ENCODE measurements at places on chromosomes 2 and 18. TPM values are rescaled to one million over a fixed set of nuclear protein-coding genes. Genes with fewer than 3 reads are reported as not detected.

GRCh38 chr18:56315363-56315762, 323.0 kb downstream of the TXNL1 start:
- no peak for DNase-seq

Gene EPAS1
- polyA plus RNA-seq = 57.9 TPM

Gene DNAH7
- 7.5 TPM for polyA plus RNA-seq

- DNase-seq = no peak
These were observed 97.7 kb downstream of the TWIST2 start for GRCh38 chr2:238945433-238946150.

GRCh38 chr2:19484736-19485135, 126.3 kb upstream of the OSR1 start:
- DNase-seq = no peak

DNA sequence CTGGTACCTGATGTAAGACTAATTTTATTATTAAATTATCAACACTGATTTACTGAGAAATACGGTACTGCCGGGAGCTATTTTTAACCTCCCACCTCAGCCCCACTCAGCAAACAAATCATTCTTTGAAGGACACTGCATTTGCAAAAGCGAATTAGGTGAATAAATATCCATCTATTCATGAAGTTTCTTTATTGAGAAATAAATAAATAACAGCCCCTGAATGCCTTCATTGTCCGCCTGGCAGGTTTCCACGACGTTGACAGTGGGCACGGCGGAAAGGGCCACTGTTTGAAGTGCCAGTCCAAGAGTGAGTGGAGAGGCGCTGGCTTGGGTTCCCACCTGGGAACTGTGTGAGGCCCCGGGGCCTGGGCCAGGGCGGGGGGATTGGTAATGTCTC, 15.7 kb downstream of the C1QL2 start:
- no peak for DNase-seq

DNA sequence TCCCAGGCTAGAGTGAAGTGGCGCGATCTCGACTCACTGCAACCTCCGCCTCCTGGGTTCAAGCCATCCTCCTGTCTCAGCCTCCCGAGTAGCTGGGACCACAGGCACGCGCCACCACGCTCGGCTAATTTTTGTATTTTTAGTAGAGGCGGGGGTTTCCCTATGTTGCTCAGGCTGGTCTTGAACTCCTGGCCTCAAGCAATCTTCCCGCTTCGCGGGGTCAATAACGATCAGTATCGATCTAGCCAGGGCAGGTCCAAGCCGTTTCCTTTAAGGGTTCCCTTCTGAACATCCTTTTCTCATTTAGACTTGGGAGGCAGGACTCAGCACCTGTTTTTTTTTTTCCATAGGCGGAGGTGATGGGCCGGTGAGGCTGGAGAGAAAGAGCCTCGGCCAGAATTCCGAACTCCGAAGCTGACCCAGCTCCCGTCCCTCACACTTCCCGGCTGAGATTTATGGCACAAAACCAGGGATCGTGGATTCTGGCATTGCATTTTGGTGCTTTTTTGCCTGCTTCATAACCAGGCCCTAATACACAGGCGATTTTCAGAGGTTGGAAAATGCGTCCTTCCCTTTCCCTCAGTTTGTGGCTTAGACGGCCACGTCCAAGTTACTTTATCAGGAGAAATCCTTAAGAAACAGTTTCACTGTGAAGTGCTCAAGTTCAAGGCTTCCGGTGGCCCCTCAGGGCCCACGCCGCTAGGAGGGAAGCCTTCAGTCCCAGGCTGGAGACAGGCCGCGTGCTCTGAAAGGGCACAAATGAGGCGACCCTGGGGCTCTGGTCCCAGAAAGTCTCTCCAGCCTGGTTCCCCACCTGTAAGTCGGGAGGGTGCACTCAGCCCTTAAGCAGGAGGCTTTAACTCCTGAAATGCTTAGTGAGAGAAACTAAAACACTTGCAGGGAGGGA, 998 bp upstream of the SLC66A3 start:
- no peak for DNase-seq

GRCh38 chr18:47613929-47614328, 316.5 kb downstream of the SMAD2 start:
- DNase-seq = no peak

Gene C2orf72
- polyA plus RNA-seq = 4.2 TPM

- no peak for DNase-seq
These were observed 6.7 kb downstream of the CHMP3 start for GRCh38 chr2:86556508-86556907.

- DNase-seq = no peak
These were observed 54.5 kb upstream of the ZDBF2 start for GRCh38 chr2:206219957-206220356.

GRCh38 chr2:239377591-239377990, 23.2 kb downstream of the HDAC4 start:
- no peak for DNase-seq

- no peak for DNase-seq
These were observed 28.4 kb downstream of the MEX3C start for GRCh38 chr18:51168960-51169662.

Gene MC5R
- 0.31 TPM for polyA plus RNA-seq

DNA sequence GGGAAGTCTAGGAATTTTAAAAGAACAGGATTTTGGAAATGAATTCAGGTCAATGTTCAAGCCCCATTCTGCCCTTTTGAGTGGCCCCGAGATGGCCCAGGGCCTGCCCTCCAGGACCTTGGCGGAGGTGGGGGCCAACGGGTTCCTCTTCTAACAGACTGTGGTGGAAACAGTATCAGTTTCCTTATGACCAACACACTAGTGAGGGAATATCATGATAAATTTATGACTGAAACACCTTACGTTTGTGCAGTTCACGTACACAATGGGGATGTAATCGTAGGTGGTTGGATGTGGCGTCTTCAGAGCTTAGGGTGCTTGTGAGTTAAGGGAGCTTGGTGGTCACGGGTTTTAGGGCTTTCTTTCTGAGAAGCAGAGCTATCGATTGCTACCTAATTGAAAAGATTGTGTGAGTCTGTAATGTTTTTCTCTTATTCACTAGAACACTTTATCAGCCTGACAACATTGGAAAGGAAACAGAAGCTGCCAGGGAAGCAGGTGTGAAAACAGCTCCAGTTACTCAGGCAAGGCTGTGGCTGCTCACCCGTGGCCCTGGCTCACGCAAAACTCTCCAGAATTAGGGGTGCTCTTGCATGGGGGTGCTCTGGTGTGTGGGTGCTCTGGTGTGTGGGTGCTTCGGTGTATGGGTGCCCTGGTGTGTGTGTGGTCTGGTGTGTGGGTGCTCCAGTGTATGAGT, 165.3 kb downstream of the SNTG2 start:
- DNase-seq = no peak

DNA sequence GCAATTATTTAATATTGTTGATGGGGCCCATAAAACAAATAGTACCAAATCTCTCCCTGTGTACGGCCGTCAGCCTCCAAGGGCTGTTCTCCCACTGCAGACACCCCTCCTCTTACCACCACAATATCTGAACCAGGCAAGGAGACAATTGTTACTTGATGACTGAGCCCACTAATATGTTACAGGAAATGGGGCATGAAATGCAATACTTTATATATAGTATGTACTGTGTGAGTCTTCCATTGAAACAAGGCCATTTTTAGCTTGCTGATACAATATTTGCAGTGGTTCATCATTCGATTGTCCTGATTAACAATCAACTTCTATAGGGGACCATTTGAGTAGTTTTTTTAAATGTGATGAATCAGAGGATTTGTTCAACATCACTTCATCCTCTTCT, 307.3 kb downstream of the GBX2 start:
- no peak for DNase-seq

Gene PLGLB2
- 3.2 TPM for polyA plus RNA-seq

DNA sequence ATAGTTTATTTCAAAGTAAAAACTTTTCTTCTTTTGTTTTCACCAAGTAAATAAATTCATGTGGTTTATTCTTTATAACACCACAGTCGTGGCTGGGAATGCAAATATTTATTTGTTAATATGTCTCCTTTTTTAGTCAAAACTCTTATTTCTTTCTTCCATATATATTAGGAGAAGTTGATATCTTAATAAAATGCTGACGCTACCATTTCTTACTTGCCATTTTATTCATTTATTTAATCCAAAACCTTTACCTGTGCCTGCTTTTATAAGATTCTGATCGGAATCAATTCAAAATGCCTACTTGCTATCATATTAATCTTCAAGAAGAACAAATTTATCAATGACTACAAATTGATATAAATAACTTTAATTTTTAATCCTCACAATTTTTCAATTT, 362.9 kb upstream of the FSIP2 start:
- no peak for DNase-seq

DNA sequence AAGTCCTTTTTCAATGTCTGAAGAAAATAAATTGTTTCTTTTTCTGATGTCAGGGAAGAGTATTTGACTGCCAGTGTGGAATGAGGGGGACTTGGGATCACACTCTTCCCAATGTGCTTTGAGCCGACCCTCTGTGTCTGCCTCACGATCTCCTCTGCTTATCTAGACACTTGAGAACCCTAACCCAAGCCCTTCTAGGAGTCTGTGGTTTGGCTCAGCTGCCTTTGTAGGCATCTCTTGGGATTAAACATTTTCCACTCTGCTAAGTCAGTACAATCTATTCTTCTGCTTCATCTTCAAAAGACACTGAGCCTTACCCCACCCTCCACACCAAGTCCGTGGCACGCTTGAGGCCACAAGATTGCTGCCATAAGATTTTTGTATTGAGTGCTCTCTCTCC, 19.4 kb downstream of the FAM110C start:
- no peak for DNase-seq

DNA sequence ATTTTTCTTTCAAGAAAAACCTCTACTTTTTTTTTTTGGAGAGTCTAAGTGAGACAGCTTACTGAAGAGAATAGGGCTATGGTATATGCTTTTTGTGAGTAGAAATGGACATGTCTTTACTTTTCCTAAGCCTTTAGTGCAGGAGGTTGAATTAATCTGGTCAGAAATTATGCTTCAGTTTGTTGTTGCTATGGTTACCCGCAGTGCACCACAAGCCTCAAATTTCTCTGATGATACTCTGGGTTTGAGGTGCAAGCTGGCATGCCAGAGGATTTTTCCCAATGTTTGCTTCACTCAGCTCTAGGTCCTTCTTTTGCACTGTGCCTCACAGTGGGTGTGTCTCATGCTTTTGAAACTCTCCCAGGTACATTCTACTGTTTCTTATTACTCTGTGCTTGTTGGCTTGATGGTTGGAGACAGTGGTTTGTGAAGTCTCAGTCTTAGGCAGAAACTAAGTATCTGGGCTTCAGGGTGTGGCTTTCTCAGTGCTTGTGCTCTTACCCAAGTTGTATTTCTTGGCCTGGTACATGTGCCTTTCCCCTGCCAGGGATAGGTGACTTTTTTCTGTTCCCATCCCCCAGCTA, 278.3 kb downstream of the RBM43 start:
- no peak for DNase-seq

Gene SCN9A
- polyA plus RNA-seq = 1.5 TPM

- DNase-seq = no peak
These were observed 52.2 kb downstream of the NGEF start for GRCh38 chr2:232960862-232961261.

DNA sequence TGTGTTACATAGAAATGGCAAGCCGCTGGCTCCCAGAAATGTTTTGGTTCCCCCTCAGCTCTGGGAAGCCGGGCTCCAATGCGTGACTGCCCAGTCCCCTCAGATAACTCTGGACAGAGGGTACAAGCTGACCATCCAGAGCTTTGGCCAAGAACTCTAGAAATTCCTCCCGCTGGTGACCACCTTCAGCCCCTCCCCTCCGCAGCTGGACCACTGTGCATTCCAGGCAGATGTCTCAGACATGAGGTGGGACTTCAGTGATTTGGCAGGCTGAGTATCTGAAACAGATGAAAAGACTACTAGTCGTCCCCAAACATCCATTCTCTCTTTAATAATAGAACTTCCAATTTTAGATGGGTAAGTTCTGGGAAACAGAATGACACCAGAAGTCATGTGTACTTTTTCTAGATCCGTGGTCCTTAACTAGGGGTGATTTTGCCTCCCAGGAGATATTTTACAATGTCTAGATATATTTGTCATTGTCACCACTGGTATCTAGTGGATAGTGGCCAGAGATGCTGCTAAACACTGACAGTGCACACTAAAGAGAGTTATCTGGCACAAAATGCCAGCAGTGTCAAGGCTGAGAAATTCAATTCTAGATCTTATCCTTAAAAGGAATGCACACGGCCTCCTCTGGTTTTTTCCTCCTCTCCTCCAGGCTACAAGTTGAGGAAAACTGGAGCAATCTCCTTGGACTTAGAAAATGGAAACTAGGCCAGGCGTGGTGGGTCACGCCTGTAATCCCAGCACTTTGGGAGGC, 294.3 kb downstream of the SRBD1 start:
- DNase-seq = no peak

- no peak for DNase-seq
These were observed 121.0 kb upstream of the NOL4 start for GRCh38 chr18:34345738-34346137.

Gene ZNF385B
- polyA plus RNA-seq = 12.7 TPM

GRCh38 chr18:7048081-7048480, 69.5 kb downstream of the LAMA1 start:
- no peak for DNase-seq

DNA sequence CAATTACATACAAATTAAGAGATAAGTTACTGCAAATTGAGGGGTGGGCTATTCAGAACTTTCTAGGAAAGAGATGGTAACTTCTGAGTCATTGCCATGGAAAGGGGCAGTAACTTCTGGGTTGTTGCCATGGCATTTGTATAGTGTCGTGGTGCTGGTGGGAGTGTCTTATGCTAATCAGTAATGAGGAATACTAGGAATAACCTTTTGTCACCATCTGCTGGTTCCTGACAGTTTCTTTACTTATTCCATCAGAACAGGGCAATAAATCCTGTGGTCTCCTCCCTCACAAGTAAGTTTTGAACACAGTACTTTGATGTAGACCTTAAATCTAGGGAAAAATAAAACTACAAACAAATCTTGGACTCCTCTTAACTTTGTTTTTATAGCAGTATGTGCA, 435.4 kb downstream of the BCL11A start:
- no peak for DNase-seq

Gene ANKRD44
- polyA plus RNA-seq = 9.6 TPM

DNA sequence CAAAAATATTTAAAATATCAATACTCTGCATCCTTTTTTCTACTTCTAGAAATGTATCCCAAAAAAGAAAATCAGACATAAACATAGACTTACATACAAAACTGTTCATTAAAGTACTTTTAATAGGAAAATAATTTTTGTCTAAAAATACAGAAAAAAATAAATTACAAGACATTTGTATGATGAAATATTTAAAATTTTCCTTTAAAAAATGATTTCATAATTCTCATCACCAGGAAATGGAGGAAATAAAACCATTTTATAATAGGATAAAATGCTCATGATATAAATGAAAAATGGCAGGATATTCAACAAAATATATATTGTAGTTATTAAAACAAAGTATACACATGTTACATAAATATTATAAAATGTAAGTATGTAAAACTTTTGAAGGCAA, 24.4 kb downstream of the ARL5A start:
- DNase-seq = no peak
